ENCODE measurements at places on chromosomes 1 and 21. TPM values are rescaled to one million over a fixed set of nuclear protein-coding genes. Genes with fewer than 3 reads are reported as not detected.

The TPTE gene
- not detected for total RNA-seq

The ELF3 gene
- total RNA-seq: 3.6 TPM

The C1orf210 gene
- 2.0 TPM for total RNA-seq

DNA sequence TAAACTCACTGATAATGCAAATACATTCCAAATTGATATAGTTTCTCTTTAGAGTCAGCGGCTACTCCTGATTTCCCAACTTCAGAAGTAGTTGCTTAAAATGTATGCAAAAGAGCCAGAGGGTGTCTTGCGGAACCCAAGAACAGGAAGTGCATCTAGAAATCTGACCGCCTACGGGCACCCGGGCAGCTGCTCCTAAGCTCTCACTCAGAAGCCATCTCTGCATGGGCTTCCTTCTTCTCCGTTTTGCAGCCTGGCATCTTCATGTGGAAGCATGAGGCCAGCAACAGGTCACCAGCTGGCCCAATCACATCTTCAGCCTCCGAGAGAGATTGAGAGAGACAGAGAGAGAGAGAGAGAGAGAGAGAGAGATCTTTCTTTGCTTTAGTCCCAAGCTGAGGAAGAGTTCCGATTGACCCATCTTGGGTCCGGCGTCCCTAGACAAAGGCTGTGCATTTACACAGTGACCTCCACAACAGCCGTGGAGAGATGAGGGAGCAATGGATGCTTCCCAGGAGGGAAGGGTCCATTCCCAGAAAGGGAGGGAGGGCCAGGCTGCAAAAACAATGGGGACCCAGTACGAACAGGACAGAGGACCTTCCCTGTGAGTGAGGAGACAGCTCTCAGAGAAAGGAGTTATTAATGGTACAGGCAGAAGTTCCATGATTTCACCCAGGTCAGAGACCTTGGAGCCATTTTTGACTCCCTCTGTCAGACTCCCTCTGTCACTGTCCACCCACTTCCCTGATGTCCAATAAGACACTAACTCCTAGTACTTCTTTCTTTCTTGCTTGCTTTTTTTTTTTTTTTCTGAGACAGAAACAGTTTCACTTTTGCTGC is 28.2 kb upstream of the SLC30A1 start:
- DNase-seq: no peak

DNA sequence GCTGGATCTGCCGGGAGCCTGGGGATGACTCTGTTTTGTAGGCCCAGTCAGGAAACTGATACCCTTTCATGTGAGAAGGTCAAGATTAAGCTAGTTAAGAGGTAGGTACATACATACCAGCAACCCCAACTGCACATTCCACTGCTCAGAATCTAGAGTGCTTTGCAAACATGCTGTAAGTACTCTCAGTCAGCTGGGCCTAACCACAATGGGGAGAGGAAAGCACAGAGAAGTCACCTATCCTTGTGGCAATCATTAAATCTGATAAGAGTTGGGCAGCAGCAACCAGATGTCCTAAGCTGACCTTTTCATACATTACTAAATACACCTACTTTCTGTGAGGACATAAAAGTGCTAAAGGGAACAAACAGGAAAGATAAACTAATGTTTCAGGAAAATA is 2.5 kb downstream of the ETV3 start:
- no peak for DNase-seq

DNA sequence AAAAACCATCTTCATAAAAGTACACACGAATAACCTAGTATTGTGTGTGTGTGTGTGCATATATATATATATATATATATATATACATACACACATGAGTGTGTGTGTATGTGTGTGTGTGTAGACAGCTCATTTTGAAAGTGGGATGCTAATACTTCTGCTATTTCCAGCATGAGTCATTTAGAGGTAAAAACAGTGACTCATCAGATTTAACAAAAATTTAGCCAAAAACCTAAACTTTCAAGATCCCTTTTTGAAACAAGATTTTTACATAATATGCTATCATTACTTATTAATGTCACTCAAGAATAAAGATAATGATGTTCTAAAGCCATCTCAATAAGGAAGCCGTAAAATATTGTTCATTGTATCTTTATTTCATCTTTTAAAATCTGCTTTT is 35.6 kb upstream of the ADGRL4 start:
- no peak for DNase-seq

GRCh38 chr1:226579781-226580323 is 31.3 kb downstream of the STUM start:
- DNase-seq: no peak

Measured in H7 (cell line).